Activated T-cell treated with anti-CD3 and anti-CD28 coated beads, Interleukin-2, amount 50 U/mL, for 48 hours (primary cell): ENCODE measurements at places on chromosomes 3 and 15.

DNA sequence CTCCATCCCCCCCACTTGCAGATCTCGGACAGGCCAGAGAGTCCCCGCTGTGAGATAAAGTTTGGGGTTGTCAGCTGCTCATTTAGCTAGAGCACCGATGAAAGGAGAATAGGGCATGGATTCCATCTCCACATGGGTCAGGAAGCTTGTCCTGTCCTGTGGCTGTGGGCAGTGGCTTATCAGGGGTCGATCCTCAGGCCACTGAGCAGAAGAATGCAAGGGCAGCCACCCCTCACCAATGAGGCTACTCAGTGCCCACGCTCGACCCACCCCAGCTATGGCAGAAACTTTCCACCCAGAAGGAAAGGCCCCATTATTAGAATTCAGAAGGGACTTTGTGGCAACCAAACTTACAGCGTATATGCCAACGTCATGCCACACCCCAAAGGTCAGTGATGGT lies 43.3 kb downstream of the CPN2 start:
- no peak for DNase-seq

- no peak for DNase-seq
These were observed 23.4 kb downstream of the P2RY1 start for GRCh38 chr3:152858170-152858800.

- DNase-seq, result peak; percentile 31
These were observed 230.7 kb downstream of the BBX start for GRCh38 chr3:107753494-107753893.

DNA sequence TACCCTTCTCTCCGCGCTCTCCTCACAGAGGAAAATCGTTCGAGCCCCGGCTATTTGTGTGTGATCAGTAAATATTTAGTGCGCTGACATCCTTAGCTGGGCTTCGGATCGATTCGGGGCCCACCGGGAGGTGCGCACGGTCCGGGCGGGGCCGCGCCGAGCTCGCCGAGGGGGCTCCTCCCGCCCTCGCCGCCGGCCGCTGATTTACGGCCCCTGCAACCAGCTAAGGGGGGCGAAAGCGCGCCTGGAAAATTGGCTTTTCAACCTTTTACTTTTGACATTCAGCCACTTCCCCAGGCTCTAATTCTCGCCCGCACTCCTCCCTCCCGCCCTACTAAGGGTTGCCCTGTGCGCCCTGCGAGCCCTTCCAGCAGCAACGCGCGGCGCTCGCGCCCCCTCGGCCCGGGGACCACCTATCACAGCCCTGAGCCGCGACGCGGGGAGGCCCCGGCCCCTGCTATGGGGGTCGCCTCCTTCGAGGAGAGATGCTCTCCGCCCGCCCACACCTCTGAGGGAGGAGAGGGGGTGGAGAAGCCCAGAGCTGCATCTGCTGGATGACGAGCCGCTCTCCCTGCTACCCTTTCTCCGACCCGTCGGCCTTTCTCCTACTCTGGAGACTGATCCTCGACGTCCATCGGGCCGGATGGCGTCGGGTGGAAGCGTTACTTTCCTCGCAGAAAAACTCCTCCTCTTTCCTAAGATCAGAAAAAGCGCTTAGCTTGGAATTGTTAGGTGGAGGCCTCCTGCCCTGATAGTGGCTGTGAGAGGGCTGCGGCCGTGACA lies 7.8 kb upstream of the NR2F2 start:
- no peak for DNase-seq

GRCh38 chr3:127762077-127762786 lies 60.1 kb downstream of the MGLL start:
- DNase-seq, result no peak

GRCh38 chr3:89217148-89217685 lies 109.8 kb downstream of the EPHA3 start:
- no peak for DNase-seq

GRCh38 chr3:148948913-148949657 lies 42.3 kb upstream of the GYG1 start:
- DNase-seq, result no peak
